ENCODE measurements at places on chromosomes 2 and 18.

DNA sequence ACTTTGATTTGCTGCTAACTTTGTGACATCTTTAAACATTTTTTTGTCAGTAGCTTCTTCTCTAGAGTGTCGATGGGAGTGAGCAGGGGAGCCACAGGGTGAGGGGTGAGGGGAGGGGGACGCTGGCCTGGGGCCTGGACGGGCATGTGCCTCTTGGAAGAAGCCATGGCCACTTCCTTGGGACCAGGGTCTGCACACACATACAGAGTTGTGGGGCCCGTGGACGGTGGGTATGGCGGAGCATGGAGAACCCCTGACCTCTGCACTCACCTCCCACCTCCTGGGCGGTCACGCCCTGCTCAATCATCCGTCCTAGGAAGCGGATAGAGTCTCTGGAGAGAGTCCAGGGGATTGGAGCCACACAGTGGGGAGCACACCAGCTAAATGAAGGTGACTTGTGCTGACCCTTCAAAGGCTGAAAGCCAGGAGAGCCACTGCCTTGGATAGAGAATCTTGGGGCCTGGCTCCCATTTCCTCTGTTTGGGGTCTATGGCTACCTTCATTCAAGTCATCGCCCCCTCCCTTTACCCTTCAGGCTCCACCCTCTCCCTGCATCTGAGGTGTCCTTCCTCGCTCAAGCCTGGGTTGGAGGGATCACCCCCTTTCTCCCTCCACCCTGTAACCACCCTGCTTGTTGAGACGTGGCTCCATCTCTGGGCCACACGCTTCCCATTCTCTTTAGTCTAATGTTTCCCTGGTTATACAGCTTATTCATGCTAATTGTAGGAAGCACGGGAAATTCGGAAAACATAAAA, 63.9 kb upstream of the HAAO start:
- no peak for DNase-seq

DNA sequence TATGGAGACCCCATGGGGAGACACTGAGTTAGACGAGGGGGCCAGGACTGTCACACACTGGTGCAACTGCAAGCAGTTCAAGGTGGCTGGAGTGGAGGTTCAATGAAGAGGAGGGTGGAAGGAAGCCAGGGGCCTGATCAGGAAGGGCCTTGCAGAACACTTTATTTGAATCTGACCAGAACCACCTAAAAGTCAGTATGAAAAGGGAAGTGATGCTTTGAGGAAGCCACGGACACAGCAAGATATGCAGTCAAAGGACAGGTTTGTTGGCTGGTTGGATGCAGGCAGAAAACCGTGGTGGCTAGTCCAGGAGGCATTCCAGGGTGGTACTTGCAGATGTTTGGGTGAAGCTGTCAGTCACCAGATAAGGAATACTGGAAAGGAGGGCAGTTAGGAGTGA, 3.5 kb upstream of the FAM124B start:
- DNase-seq, result no peak

DNA sequence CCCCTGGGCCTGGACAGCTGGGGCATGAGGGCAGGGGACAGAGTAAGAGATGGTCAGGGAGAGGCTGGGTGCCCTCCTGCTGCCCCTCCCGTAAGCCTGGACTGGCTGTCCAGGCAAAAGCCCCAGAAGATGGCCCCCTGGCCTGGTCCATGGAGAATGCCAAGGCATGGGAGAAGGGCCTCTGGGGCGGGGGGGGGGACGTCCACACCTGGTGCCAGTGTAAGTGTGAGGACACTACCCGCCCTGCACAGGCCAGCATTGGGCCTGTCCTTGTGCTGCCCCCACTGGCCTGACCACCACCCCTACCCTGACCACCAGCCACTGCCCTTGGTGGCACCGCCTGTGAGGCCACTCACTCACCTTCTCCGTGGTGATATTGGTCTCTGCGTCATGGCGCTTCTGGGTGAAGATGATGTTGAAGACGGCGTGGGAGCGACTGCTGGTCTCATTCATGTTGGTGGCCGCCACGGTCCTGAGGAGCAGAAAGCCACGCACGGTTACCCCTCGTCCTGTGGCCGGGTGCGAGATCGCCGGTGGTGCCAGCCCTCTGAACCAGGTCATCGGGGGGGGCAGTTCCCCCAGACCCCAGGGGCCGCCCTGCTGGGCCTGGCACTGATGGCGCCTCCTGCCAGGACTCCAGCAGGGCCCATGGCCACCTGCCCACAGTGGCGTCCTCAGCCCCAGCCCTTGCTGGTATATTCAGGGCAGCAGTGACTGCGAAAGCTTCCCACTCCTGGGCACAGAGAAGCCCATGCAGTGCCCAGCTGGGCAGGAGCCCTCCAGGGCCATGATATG, 35.2 kb downstream of the KIF1A start:
- no peak for DNase-seq

DNA sequence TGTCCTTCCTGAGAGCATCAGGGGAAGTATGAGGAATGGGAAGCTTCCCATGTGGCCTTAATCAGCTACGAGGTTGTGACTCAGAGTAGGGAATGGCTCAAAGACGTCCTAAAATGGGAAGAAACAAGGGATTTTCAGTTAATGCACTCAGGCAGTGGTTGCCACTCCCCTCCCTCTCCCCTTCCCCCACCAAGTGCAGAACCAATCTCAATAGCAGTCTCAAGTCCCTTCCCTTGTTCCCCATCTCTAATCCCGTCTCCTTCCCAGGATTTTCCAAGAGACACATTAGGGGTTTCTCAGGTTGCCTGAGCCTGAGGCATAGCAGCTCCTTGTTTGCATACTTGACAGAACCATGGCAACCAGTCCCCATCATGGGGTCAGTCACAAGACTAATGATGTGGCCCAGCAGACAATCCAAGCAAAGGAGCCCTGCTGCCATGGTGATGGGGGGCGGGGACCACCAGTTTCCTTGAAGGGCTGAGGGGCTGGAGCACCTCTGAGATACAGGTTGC, 18.2 kb upstream of the RESP18 start:
- no peak for DNase-seq

DNA sequence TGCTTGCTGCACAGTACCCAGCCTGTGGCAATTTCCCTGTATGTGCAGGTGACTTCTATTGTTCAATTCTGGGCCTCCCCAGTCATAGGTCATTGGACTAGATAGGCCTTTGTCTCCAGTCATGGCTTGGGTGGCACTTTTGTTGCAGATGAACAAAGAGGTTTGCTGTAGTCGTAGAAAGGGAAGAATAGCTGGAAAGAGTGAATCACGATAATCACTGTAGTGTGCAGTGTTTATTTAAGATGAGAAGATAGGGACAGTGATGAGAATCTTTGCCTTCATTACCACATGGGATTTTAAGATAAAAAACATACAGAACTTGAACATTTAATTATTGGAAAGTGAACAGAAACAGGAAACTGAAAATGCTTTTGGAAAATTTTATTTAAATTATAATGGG, 156.1 kb upstream of the CYRIA start:
- DNase-seq, result no peak

DNA sequence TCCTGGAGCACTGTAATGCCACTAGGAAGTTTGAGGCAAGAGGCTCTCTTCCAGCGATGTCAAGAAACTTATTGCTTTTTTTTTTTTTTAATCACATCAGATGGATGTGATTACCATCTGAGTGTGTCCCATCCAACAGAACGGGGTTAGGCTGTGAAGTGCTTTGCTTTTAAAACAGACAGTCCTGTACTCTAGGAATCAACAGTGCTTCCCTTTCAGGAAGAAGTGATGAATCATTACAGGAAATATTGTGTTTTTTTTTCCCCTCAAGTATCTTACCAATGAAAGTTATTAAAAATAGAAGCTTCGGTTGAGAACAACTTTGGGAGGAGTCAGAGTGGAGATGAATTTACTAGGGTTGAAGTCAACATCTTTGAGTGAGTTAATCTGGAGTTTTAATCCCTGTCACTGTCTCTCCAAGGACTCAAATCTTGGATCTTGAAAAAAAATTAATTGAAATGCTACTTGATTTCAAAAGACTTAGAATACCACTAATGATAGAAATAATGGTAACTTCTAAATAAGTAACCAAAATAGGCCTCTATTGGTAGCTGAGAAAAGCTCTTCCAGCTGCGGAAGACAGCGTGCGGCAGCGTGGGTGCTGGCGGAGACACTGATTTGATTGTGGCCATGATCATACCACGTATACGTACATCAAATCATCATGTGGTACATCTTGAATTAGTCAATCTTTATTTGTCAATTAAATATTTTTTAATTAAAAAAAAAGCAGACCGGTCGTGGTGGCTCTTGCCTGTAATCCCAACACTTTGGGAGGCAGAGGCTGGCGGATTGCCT, 45.5 kb downstream of the GATA6 start:
- DNase-seq, result no peak

GRCh38 chr18:40864846-40865245, 1090.2 kb upstream of the PIK3C3 start:
- no peak for DNase-seq

DNA sequence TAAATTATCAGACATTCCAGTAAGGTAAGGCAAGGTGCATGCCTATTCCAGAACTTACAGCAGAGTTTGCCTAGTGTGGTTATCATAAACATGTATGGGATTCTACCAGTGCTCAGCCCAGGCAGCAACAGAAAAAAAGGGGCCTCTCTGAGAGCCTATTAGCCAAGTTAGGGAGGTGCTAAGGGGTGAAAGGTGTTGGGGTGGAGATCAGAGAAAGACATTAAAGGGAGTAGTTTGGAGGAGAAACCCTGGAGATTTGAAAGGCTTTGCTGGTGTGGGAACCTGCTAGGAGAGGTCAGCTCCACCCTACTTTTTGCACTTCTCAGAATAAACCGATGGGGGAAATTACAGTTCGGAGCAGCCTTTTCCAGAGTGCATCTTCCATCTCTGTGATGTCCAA, 2.9 kb downstream of the ARPC2 start:
- DNase-seq, result no peak

DNA sequence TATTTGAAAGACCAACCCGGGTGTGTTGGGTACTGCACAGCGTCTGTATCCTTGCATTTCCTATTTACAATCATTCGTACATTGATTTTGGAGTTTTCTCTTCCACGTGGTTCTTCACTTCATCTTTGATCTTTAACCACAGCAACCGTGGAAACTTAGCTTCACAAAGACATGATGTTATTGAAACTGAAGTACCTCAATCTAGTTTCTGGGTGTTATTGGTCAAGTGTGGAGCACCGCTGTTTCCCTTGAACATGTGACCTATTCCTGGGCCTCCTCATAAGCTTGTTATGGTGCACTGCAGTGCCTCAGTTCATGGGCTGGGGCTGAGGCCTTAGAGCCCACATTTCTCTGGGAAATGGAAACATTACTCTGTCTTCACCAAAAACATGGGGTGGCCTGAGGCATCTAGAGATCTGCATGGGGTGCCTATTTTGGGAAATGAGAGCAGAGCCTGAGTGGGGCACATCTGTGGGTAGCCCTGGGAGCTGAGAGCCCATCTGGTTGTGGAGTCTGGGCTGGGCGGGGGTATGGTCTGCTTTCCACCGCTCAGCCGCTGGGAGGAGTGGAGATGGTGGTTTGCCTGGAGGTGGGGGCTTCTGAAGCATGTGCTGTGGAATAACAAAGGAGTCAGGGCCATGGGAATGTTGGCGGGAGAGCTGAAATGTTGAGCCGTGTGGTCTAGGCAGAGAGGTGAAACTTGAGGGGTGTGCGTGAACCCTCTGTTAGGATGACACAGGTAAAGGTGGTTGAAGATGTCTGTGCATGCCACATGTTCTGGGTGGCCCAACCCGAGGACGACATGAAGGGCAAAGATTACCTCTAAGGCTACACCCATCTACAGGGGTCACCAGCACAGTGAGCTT, 37.4 kb downstream of the ZNF236 start:
- no peak for DNase-seq

DNA sequence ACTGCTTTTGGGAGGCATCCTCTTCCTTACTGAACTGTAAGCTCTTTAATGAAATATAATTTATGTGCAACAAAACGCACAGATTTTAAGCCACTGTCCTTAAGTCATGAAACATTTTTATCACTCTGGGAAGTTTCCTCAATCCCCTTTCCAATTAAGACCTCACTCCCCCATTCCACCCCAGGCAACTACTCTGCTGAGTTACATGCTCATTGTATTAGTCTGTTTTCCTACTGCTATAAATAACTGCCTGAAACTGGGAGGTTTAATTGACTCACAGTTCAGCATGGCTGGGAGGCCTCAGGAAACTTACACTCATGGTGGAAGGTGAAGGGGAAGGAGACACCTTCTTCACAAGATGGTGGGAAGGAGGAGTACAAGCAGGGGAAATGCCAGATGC, 46.5 kb upstream of the KCNE4 start:
- no peak for DNase-seq

GRCh38 chr2:20634507-20635112, 16.3 kb downstream of the HS1BP3 start:
- no peak for DNase-seq

DNA sequence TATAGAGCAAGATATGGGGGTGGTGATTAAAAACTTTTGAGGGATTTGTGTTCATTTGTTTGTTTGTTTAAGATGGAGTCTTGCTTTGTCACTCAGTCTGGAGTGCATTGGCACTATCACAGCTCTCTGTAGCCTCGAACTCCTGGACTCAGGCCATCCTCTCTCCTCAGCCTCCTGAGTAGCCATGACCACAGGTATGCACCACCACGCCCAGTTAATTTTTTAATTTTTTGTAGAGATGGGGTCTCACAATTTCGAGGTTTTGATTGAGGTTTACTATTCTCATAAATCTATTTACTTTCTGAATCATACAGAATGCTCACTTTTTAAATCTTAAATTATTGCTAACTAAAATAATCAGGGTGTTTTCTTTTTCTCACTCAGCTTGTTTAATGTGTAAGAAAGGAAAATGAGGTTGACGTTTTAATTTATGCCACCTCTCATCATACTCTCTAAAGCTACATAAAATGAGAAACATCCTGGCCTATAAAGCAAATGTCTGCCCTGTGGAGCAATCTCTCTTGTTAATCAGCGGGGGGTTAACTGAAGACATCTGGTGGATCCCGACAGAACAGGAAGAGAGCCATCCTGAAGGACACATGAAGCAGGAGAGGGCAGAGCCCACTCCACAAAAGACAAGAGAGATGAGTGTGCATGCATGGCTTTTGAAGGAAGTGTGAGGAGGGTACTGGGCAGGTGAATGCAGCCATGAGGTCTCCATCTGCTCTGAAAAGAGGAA, 589.1 kb upstream of the SLC8A1 start:
- DNase-seq, result no peak

GRCh38 chr2:20999906-21000645, 43.8 kb downstream of the APOB start:
- no peak for DNase-seq

- no peak for DNase-seq
These were observed 651.6 kb downstream of the LRRTM4 start for GRCh38 chr2:76870581-76870980.

- no peak for DNase-seq
These were observed 5.6 kb downstream of the REV1 start for GRCh38 chr2:99484205-99484604.

GRCh38 chr18:13450289-13451212, 232.0 kb downstream of the LDLRAD4 start:
- no peak for DNase-seq

- no peak for DNase-seq
These were observed 161.9 kb downstream of the SUCLG1 start for GRCh38 chr2:84297155-84297554.

- peak; percentile 2 for DNase-seq
These were observed 54.9 kb downstream of the EXOC6B start for GRCh38 chr2:72770879-72771461.

DNA sequence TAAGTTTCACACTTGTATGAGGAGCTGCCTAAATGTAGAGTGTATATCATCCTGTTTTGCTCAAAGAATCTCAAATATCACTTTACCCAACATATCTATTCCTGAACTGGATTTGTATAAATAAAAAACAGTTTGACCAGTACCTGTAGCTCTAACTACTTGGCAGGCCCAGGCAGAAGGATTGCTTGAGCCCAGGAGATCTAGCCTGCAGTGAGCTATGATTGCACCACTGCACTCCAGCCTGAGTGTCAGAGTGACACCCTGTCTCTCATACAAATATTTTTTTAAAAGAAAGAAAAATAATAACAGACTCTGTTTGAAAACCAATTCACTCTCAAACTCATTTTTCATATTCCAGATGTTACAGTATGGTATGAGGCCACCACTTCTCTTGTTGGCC, 7.7 kb upstream of the LIMS2 start:
- no peak for DNase-seq

Measured in C1 segment of cervical spinal cord (tissue), 14 donors.